ENCODE measurements at places on chromosomes 1 and 21.

GRCh38 chr1:216905137-216905536 lies 181.9 kb upstream of the ESRRG start:
- DNase-seq, result no peak

DNA sequence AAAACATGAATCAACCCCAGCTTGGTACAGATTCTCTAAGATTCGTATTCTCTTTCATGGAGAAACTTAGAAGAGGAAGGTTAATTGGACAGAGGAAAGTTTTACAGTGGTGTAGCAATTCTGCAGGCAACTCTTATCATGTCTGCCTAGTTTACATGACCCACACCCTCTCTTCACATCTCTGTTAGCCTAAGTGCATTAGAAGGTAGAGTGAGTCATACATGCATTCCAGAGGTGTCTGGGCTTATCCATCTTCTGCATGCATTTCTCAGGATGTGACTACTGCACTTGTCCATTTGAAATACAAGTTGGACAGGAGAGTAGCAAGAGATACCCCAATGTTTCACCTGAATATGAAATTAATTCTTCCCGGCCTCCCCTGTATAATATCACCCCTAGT lies 578.4 kb upstream of the NCAM2 start:
- DNase-seq, result no peak

DNA sequence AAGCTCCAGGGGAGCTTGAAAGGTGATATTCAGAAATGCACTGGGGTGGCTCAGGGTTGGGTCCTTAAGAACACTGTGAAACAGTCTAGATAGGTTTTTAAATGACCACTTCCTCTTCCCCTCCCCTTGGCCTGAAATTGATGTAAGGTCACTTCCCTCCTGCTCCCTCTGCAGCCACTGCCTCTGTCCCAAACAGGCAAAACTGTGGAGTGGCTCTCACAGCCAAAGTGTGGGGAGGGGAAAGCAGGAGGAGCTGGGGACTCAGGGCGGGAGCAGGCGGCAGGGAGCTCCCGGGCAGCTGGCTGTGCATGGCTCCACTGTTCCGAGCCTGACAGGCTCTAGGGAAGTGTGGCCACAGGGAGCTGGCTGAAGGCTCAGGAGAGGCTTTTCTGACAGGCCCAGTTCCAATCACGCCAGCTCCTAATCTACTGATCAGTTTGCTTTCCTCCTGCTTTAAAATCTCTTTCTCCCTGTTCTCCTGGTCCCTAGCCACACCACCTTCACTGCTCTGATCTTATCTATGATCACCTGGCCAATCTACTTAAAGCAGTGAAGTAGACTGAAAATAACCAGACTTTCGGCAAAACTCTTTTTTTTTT lies 5.1 kb upstream of the CSRP1 start:
- no peak for DNase-seq

- no peak for DNase-seq
Observed at GRCh38 chr1:234958706-234959657, 169.7 kb downstream of the TOMM20 start.

DNA sequence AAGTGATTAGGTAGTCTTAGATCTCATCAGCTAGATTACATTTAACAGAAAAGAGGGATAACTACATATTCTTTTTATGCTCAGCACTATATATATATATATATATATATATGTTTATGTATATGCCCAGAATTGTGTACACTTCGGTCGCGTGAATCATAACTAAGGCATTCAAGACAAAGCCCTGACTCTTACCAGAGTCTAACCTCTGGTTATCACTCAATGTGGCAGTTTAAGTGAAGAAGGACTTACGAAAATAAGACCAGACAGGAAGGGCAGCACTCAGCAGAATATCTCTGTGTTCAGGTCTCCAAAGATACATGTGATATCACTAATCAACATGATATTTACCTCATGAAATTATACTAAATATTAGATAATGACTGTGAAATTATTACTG lies 1326.7 kb downstream of the MRPL39 start:
- no peak for DNase-seq

- DNase-seq, result no peak
Observed at GRCh38 chr1:29789221-29789909, 553.0 kb downstream of the PTPRU start.

GRCh38 chr1:61152066-61152465 lies 69.7 kb downstream of the NFIA start:
- no peak for DNase-seq

DNA sequence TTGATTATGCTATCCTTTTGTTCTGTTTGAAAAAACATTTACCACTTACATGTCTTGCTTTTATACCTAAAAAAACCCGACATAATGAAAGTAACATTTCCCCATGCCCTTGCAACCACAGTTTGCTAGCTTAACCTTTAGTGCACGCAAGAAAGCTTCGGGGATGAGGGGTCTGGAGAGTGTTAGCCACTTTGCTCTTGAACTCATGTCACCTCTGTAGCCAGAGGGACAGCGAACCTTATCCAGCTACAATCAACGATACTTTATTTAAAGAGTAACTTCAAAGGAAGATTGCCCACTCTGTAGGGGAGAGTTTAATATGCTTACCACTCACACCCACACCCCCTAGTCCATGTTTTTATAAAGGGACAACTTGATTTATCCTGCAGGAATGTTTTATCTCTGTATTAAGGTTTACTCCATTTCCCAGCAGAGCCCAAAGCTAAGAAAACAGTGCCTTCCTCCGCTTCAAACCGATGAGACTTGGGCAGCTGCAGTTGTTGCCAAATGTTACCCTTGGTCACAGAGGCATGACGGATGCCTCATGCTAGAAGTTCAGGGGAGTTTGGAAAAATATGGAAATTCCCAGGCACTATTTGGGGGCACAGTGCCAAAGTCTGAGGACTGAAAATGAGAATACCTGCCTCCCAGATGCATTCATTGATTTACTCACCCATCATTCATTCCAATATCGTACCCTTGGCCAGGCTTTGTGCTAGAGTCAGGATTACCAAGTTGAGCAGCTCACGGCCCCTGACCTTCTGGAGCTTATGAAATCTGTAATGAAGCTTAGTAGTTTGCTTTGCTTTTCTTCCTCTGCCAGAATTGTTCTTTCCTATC lies 61.4 kb upstream of the VCAM1 start:
- DNase-seq, result no peak

GRCh38 chr1:246138781-246139180 lies 368.3 kb downstream of the SMYD3 start:
- DNase-seq, result no peak

DNA sequence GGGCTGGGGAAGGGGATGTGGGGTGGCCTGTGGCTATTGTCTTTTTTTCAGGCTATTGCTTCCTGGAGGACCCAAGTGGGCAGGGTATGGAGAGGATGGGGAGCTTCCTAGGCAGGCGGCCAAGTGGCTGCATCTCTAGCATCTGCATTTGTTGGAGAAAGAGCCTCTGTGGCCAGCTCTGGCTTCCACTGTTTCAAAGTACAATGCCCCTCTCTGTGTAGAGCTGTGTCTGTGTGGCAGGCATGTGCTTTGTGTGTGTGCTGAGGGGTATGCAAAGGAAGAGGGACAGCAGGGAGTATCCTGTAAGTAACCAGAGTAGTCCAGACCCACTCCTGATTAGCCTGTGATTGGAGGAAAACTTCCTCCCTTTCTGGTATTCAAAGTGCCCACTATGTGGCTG lies 40.6 kb downstream of the KCNA2 start:
- DNase-seq, result no peak

DNA sequence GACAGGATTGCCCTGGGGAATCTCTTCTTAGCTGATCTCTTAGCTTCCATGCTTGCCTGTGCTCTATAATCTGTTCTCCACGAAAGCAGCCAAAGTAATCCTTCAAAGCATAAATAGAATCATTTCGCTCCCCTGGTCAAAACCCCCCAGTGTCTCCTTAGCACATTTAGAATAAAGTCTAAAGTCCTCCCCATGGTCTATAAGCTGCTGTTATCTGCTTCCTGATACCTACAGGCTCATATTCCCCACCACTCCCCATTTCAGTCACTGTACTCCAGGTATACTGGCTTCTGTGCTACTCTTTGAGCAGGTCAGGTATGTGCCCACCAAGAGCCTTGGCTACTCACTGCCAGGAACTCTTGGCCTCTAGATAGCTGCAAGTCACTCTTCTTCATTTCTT lies 2.9 kb downstream of the S100A12 start:
- no peak for DNase-seq

DNA sequence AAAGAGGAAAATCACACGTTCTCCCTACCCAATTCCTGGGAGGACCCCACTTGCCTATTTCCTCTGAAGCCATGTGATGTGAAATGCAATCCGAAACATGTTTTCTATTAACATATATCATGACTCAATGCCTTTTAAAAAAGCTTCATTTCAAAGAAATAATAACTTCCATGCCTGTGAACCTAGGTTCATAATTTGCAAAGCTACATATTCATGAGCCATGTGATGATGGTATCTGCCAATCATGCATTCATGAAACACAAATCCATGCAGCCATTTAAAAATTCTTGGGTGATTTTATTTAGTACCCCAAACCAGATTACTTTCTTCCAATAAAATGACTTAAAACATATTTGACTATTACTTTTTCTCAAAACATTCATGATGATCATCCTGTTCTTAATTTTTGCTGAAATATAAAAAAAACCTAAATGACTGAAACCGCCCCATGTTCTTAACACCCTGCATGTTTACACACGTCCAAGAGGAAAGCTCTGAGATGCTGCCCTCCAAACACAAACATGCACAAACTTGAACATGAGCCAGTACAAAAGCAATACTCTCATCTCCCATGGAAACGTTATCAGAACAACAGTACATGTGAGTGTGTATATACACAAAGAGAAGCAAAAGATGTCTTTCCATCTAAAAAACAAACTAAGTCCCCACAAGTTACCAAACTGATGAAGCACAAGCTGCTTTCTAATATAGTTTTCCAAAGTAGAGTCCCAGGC lies 140.1 kb downstream of the TGFBR3 start:
- DNase-seq, result no peak

- no peak for DNase-seq
Observed at GRCh38 chr1:37255136-37255795, 219.1 kb upstream of the ZC3H12A start.

DNA sequence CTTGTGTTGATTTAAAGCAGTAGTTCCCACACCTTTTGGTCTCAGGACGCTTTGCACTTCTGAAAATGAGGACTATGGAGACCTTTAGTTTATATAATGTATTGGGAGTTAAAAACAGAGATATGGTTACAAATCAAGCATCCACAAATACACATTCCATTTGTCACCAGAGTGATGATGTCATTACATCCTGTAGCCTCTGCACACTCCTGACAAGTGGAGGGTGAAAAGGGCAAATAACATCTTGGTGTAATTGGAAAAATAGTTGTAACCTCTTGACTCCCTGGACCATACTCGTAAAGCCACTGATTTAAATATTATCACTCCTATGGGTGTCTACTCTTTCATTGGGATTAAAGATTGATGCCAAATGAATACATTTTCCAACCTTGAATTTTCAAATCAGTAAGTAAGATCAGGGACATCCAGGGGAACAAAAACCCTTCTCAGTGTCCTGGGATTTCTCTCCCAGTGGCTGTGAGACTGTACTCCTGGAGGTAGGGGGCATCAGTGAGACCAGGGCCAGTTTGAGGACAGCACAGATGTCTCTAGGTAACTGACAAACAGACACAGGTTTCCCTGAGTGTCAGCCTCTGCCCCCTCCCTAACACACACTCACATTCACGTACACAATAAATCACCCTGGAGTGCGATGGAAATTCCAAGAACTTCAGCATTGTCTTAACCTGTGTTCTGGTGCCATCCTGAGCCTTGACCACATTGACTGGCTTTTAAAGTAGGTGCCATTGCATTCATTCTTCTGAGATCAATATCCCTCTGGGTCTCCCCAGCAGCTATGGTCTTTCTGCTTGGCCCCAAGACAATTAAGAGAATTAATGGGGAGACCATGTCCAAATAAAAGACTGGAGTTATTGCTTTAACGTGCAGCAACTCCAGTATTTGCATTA lies 63.0 kb downstream of the NR5A2 start:
- no peak for DNase-seq

DNA sequence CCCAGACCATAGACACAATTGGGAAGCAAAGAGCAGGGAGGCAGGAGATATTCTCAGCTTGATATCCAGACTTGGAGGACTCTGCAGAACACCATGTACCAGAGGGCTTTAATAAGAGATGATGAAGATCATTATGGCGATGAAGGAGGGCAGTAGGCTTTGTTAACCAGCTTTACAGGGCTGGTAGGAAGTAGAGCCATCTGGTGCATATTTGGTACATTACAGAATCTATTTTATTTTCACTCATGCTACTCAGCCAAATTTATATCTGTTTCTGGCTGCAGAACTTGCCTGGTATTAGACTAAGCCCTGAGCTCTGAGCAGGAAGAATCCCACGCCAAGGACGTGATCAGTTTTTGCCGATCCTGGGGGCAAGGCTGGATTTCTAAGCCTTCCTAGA lies 61.8 kb upstream of the SYT6 start:
- no peak for DNase-seq

GRCh38 chr1:185292237-185292636 lies 24.8 kb downstream of the IVNS1ABP start:
- no peak for DNase-seq

GRCh38 chr1:199123615-199124014 lies 484.8 kb downstream of the PTPRC start:
- DNase-seq, result no peak

DNA sequence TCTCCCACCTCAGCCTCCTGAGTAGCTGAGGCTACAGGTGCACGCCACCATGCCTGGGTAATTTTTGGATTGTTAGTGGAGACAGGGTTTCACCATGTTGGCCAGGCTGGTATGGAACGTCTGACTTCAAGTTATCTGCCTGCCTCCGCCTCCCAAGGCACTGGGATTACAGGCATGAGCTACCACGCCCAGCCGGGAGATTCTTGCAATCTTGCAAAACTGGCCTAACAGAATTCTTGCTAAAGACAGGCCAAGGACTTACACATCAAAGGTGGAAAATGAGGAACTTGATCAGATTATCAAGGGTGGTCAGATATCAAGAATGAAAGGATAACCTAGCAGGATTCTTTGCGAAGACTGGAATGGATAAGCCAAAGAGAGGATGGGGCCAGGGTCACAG lies 98.3 kb upstream of the TIAM1 start:
- no peak for DNase-seq

DNA sequence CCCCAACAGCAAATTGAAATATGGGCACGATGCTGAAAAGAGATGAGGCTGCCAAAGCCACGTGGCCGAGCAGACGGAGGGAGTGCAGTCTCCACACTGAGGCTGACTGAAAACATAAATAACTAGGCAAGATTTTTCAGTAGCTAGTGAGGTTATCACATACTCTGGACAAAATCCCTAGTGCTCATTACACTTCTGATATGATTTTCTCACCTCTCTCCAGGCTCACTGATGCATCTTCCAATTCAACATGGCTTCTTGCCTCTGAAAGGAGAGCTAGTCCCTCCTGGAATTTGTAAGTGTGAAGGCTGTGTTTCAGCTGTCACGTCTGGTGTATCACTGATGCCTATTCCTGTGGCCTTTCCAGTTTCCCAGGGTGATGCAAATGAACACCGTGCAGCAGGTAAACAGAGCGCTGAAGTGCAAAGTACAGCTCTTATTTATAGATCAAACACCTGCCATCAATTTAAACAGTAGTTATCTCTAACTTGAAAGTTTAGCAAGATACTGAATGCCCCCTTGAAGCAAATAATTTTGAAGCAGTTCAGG lies 656.1 kb downstream of the KIF26B start:
- DNase-seq, result no peak

- no peak for DNase-seq
Observed at GRCh38 chr1:180156631-180157091, 2.0 kb downstream of the QSOX1 start.

GRCh38 chr1:207361889-207362288 lies 40.4 kb downstream of the CD55 start:
- no peak for DNase-seq

Measured in stimulated activated CD4-positive, alpha-beta T cell treated with anti-CD3 and anti-CD28 coated beads, TNF-alpha, amount 100 ng/mL, for 24 hours (primary cell).